ENCODE measurements at places on chromosomes 3 and 15. TPM values are rescaled to one million over a fixed set of nuclear protein-coding genes. Genes with fewer than 3 reads are reported as not detected.

Gene UROC1
- not detected for total RNA-seq

Gene TGM5
- total RNA-seq, result not detected

Gene C3orf85
- total RNA-seq, result not detected

Gene NLGN1
- total RNA-seq, result not detected

Gene ZBTB47
- 6.5 TPM for total RNA-seq

Gene ALDH1L1
- total RNA-seq, result 0.17 TPM

Gene PRC1
- 203 TPM for total RNA-seq

Gene LDHAL6B
- total RNA-seq, result not detected

Gene HRH1
- 8.0 TPM for total RNA-seq

Gene MLF1
- 24.4 TPM for total RNA-seq

Gene C3orf62
- 1.9 TPM for total RNA-seq
